Dermis microvascular lymphatic vessel endothelial cell (primary cell): ENCODE measurements at places on chromosomes 2 and 18.
A peak's percentile ranks its signal among the peaks of the same experiment; 100 is the strongest.

GRCh38 chr2:12702168-12703121, 14.3 kb upstream of the TRIB2 start:
- peak; percentile 72 for DNase-seq

DNA sequence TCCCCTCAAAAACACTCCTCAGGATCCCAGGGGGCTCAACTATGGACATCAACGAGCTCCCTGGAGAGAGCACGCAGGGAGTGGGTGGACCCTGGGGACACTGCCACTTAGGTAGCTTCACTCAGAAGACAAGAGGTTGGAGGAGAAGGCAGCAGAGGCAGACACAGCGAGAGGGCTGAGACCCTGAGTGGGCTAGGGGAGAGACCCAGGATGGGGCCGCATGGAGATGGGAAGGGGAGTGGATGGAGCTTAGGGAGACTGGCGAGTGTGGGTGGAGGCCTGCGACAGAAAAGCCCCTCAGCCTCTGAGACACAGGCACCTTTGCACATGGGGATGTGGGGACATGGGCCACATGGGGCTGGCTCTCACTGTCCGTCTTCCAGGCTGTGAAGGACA, 70.9 kb downstream of the ASB1 start:
- no peak for DNase-seq

GRCh38 chr2:78907089-78907488, 118.4 kb upstream of the REG3G start:
- DNase-seq, result no peak

DNA sequence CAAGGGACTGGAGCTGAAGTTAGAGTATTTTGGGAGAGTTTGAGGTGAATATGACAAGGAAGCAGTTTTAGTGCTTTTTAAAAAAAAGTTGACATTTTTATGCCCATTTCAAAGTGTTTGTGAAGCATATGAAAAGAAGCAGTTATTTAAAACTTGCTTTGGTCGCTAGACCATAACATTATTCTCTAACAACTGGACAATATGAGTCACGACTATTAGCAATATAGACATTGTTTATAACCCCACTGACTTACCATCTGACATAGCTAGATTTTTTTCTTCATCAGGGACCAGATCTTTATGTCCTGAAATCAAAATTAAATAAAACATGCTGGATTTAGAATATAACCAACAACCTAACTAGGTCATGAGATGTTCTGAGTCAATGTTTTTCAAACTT, 22.6 kb upstream of the DYTN start:
- no peak for DNase-seq

GRCh38 chr2:169069341-169069740, at the start of gene DHRS9:
Gene DHRS9, plus strand, starts transcription at chr2:169069563. Its CDS starts 12,019 bp downstream, at chr2:169081582.
- no peak for DNase-seq

DNA sequence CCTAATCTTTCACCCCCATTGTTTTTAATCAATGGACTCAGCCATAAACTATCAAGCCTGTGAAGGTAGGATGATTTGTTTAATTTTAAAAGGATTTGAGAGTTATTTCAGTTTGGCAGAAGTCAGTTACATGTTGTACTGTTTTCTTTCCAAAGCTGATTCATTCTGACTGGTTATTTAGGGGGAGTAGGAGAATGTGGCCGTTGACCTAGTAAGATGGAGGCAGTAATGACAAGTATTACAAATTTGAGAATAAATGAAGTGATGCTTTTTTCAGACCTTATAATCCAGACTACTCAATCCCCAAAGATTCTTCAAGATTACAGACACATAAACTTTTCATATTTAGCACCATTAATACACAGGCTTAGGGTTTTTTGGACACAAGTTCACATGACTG, 4.3 kb downstream of the EPHA4 start:
- DNase-seq, result no peak

- DNase-seq, result no peak
These were observed 134.3 kb downstream of the MEP1B start for GRCh38 chr18:32324181-32324580.

GRCh38 chr2:127841466-127842178, 16.3 kb downstream of the POLR2D start:
- no peak for DNase-seq

- DNase-seq, result no peak
These were observed 28.8 kb upstream of the EVA1A start for GRCh38 chr2:75589391-75590105.

DNA sequence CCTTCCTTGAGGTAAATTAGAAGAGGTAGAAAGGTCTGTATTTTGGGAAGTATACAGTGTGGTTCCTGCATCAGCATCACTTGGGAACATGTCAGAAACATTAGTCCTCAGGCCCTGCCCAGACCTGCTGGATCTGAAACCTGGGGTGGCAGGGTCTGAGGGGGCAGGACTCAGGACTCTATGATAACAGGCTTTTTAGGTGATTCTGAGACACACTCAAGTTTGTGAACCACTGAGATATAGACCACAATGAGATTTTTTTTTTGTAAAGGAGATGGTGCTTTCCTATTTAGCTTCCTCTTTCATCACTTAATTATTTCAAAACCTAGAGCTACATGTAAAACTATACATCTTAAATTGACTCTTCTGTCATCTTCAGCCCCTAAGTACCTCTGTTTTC, 262.7 kb upstream of the SPOPL start:
- DNase-seq, result no peak

DNA sequence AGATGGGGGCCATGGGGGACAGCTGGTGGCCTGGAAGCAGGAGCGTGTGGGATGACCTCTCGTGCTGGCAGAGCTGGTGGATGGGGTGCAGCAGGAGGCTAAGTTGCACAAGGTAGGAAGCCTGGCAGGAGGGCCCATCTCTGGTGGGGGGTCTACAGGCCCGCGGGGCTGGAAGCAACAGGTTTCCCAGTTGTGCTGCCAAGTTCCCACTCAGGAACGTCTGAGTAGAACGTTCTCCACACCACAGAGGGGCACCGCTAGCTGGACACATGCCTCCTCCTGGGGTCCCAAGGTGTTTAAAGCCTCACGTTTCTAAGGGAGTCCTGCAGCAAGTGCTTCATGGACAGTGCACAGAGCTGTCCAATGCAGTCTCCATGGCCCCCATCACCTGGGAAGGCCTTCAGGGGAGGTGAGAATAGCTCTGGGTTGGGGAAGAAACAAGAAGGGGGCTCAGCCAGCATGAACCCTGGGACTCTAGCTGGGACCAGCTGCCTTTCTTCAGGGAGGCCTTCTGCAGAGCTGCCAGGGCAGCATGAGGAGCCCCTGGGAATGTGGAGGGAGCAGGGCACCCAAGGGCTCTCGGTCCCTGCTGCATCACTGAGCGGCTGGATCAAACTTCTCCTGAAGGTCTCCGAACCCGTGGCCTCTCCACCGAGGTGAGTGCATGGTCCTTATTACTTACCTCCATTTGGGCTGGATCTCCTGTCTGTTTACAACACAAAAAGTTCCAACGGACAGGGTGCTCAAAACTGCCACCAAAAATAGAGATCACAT, 80.0 kb downstream of the TWIST2 start:
- no peak for DNase-seq

GRCh38 chr2:109046925-109047508, 58.0 kb upstream of the EDAR start:
- DNase-seq, result no peak

DNA sequence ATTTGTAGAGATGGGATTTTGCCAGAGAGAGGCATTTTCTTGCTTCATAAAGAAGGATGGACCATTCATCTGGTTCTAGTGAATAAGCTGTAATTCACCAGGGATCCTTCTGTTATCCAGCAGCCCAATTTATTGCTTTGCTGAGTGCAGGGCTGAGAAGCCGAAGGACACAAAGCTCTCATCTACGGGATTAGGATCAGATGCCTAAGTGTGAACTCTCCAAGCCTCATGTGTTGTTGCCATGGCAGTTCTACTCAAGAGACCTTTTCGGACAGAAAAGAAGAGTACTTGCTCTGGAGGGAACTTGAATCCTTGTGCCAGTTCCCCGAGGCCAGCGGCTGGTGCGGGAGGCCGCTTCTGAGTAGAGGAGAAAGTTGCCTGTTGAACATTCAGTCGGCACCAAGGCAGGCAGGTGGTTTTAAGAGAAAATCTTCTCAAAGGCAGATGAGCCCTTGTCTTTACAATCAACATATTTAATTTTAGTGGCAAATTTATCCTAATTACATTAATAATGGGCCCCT, 38.4 kb upstream of the MBP start:
- DNase-seq, result no peak

DNA sequence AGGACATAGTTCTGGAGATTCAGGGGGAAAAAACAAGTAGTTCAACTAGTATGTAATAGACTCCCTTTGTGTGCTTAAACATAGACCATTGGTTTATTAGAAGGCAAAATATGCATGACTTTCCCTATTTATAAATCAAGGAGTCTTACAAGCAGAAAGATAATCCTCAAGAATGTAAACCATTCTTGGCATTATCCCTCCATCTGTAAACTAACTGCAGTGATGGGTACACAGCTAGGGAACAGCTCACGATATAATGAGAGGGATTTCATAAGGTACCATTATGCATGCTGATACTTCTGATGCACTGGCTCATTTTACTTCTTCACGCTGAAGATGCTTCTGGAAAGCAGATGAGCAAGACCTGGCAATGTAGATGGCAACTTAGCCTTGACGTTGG, 878 bp downstream of the FBXO15 start:
- no peak for DNase-seq

GRCh38 chr2:85777441-85777861, 23.7 kb downstream of the ATOH8 start:
- no peak for DNase-seq

DNA sequence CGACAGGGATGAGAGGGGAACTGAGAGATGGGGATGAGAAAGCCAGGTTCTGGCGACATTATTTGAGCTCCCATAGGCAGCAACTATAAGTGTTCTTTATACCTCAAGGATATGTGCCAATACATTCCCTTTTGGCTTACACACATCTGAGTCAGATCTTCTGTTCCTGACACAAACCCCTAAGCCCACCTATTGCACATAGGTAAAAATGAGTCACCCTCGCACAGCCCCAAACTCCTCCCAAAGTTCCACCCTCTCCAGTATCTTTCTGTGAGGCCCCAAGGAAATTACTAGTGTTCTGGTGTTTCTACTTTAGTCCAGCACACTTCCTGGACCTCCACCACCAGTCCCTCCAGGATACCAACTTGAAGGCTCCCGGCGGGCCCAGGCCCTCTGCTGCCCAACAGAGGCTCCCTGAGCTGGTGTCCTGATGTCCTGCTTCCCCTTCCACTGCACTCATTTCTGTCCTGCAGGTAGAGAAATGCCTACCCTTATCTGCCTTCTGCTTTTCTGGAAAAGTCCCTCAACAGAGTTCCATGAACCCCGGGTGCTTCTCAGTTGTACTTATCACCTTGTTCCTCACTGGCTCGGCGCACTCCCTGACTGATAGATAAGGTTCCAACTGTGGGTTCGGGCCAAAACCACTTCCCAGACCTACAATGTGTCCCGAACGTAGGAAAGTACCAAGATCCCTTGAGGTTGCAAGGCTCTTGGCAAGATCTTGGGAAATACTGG, 125.5 kb downstream of the EN1 start:
- no peak for DNase-seq

DNA sequence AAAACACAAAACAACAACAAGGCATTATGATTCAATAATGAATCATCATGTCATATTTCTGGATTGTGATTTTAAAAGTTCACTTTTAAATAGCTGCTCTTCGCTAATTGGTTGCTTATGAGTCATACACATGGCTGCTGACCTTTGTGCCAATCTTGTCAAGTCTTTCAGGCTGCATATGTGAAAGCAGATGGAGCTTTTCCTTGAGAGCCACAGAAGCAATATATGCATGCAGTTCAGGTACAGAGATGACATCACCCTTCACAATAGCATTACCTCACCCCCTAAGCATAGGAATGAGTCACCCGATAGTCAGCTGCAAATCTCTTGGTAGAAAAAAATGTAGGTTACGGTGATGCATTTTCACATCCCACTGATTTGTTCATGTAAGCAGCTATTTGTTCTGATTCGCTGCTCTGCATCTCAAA, 27.2 kb downstream of the EIF2AK3 start:
- DNase-seq, result peak; percentile 99

DNA sequence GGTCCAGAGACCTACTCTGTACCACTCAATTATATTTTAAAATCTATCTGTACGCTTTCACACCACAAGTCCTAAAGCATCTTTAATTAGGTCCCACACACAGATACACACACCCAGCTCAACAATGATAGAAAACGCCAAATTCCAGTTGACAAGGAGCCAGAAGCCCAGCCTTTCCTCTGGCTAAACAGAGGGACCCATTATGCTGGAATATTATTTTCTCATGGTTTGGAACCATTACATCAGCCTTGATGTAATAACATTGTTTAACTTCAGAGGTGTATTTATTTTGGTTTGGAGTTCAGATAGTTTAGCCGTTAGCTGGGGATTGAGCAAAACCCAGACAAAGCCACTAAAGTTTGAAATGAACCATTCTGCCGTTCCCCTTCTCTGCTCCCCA, 14.0 kb upstream of the INHBB start:
- DNase-seq, result no peak

GRCh38 chr2:38128653-38129052, 52.7 kb upstream of the CYP1B1 start:
- no peak for DNase-seq

DNA sequence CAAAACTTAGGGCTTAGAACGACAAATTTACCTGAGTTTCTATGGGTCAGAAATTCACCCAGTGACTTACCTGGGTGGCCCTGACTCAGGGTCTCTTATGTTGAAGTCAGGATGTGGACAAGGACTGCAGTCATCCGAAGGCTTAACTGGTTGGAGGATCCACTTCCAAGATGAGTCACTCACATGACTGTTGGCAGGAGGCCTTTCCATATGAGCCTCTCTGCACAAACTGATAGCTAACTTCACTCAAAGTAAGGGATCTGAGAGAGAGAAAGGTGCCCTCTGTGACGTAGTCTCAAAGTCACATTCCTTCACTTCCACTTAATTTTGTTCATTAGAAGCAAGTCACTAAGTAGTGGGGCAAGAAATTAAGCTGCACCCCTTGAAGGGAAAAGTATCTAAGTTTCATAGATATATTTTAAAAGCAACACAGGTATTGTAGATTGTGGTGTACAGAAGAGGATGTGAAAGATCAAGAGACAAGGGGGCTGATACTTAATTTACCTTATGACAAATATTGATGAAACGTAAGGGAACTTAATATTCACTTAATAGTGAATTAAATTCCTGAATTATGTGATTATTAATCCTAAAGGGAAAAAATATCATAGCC, 48.4 kb downstream of the TANK start:
- DNase-seq, result peak; percentile 51

DNA sequence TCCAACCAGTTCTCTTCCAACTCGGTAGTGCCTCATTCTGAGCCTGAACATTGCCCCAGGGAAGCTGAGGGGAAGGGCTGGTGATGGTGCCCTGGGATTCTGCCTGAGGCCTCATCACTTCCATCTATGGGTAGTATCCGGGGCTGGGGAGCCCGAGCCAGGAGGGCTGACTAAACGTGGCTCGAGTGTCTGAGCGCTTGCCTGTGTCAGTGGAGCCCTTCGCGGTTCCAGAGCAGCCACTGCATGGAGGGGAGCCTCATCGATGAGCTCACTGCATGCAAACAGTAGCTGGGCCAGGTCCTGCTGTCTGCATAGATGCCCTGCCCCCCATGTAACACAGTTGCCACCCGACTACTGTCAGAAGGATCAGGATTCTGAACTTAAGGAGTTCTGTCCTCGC, 129.3 kb downstream of the GLI2 start:
- no peak for DNase-seq

GRCh38 chr2:33145459-33145858, 198.7 kb downstream of the LTBP1 start:
- no peak for DNase-seq

- DNase-seq, result peak; percentile 51
These were observed 18.0 kb downstream of the ZC3H15 start for GRCh38 chr2:186503827-186504606.

GRCh38 chr2:61437170-61437569, 33.7 kb downstream of the USP34 start:
- no peak for DNase-seq
